Cardiac fibroblast (primary cell): ENCODE measurements at places on chromosomes 7 and 10.

DNA sequence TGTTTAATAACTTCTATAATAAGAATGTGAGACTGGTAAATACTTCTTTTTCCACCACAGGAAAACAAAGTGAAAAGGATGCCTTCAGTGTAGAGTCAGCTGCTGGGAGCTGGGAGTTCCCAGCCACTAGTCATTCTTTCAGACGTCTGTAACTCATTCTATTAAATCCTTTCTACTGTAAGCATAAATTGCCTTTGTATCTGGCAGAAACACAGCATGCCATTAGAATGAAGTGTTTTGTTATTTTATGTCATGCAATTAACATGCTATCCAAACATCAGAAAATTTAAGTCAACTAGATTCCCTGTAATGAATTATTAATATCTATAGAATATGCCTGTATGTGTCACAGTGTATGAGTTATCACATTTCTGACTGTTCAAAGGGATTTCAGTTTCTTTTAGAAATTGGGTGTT, 14.3 kb downstream of the BPGM start:
- DNase-seq = peak; percentile 19

GRCh38 chr10:51204701-51205100, 130.4 kb downstream of the PRKG1 start:
- no peak for DNase-seq

- no peak for DNase-seq
Observed at GRCh38 chr10:76971547-76972170, 665.9 kb downstream of the KCNMA1 start.

GRCh38 chr7:134690614-134691504, 44.2 kb downstream of the BPGM start:
- peak; percentile 27 for DNase-seq

DNA sequence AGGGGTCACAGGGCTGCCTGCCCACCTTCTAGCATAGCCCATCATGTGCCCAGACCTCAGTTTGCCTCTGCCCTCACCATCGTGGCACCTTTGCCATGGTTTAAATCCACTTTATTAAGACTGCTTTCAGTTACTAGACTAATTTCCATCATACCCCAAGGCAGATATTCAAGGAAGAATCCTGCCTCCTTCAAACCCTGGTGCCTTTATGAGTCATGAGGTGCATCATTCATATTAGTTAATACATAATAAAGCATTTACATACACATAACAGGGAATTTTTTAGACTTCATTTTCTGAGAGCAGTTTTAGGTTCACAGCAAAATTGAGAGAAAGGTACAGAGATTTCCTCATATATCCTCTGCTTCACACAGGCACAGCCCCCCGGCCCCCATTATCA, 62.8 kb downstream of the CXCL12 start:
- no peak for DNase-seq

DNA sequence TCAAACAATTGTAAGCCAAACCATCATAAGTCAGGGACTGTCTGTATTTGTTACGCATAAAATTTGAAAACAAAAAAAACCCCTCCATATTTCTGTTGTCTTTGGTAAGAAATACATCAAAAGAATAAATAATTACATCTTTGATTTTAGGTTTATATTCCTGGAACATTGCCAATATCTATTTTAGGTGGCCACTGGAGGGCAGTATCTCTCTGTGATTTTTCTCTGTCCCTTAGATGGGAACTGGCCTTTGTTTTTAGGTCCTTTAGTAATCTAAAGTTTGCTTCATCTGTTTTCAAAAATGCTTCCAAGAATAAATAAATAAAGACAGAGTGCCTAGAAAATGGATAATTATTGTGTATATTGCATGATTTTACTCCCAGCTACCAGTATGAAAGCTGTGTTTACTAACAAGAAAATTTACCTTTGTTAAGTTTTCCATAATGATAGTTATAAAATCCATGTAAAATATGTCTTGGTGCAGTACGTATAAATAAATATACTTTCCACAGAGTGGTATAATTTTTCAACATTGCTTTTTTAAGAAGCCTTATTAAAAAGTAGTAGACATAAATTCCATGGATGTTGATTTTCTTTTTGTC, 64.2 kb downstream of the PHYHIPL start:
- peak; percentile 70 for DNase-seq

- peak; percentile 16 for DNase-seq
Observed at GRCh38 chr7:80637911-80638765, at the start of gene CD36. CD36 (plus strand) TSS chr7:80638642; CDS start chr7:80646741, 8,099 bp downstream.

DNA sequence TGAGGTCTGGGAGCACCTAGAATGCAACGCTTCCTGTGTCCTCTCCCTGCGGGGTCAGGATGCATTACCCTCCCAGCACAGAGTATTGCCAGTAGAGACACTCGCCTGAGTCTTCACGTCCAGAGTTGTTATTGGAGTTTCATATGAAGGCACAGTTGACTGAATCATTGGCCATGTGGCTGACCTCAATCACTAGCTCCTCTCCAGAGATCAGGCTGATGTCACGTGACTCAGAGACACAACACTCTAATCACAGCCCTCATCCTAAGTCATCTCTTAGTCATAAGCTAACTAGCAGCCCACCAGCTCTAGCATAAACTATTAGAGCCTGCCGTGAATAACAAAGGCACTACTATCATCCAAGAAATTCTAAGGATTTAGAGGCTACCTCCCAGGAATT, 107.8 kb downstream of the HECW1 start:
- peak; percentile 77 for DNase-seq

DNA sequence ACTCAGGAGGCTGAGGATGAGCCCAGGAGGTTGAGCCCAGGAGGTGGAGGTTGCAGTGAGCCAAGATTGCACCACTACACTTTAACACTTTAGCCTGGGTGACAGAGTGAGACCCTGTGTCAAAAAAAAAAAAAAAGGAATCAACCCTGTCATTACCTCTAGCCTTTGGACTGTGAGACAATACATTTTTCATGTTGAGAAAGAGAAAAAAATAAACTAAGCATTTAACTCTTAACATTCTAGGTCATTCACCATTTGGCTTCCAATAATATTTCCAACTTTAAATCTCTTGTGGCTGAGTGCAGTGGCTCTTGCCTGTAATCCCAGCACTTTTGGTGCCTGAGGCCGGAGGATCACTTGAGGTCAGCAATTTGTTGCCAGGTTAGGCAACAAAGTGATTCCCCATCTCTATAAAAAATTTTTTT, 41.9 kb upstream of the TPST1 start:
- no peak for DNase-seq

DNA sequence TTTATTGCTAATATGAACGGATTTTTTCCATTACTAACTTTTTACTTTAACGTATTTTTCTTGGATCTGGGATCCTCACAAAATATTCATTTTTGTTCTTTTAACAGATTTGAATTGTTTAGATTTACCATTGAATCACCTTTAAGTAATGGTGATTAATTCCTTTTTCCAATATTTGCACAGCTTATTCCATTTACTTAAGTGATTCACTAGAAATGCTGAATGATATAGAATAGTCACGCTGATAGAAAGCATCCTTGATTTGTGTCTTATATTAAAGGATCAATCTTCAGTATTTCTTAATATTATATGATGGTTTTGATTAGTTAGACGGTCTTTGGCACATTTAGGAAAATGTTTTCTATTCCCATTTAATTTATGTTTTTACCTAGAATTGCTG, 116.4 kb upstream of the LRRTM3 start:
- no peak for DNase-seq

- no peak for DNase-seq
Observed at GRCh38 chr7:9082203-9082602, 648.8 kb downstream of the NXPH1 start.

- no peak for DNase-seq
Observed at GRCh38 chr10:26721561-26721960, 24.1 kb downstream of the PDSS1 start.

GRCh38 chr10:47179291-47179647, 120.7 kb upstream of the GDF10 start:
- DNase-seq = no peak
